Mammary epithelial cell (primary cell): ENCODE measurements at places on chromosomes 5 and 9.
A peak's percentile ranks its signal among the peaks of the same experiment; 100 is the strongest.

DNA sequence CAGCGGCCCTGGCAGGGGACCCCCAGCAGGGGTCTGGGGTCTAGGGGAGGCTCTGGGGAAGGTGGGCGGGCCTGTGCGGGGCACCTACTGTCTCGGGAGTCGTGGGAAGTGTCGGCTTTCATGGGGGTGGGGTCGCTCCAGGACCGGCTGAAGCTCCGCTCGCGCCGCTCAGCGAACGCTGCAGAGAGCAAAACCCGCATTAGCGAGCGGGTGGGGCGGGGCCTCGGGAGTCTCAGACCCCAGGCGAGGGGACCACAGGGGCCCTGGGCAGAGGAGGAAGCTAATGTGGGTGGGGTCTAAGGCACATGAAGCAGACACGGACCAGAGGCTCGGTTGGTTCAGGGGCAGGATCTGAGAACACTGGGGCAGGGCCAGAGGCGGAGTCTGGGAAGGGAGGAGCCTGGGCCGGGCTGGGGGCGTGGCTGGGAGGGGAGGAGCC is 5.5 kb downstream of the NSMF start:
- DNase-seq: no peak

DNA sequence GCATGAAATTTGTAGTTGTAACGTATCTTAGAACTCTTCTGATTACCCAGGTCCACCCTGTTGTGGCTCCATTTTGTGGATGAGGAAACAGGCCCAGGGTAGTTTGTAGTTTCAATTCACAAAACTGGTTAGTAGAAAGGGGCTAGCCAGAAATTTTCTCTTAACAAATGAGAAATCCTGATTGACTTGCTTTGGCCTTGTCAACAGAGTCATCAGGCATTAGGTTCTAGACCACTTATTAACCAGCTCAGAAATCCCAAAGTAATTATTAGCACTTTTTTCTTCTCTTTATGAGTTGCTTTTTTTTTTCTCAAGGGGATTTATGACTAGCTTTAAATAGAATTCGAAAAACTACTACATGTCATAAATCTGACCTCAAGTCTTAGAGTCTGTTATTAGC is 160.2 kb downstream of the SH3GL2 start:
- DNase-seq: no peak

- DNase-seq: peak; percentile 82
Measured at GRCh38 chr5:145943674-145944121, 7.3 kb downstream of the SH3RF2 start.

- DNase-seq: no peak
Measured at GRCh38 chr9:15240927-15241326, 66.1 kb downstream of the TTC39B start.

GRCh38 chr5:44365345-44365744 is 23.9 kb downstream of the FGF10 start:
- DNase-seq: peak; percentile 5

DNA sequence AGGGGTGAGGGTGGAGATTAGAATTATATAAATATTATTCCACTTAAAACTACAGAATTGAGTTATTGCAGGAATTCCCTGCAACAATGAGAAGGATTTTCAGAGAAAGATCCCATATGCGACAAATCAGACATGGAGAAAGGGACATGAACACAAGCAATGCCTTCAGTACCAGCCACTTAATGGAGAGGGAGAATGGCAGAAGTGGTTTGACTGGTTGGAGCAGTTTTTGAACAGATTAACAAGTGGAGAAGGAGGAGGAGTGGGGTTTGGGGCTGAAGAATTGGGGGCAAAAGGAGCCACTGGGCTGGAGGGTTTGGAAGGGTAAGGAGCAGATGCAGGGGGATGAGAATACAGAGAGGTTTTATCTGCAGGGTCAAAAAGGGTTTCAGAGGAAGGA is 620.9 kb upstream of the PTPRD start:
- no peak for DNase-seq

- peak; percentile 8 for DNase-seq
Measured at GRCh38 chr5:97142521-97143254, at the start of gene LIX1. Gene LIX1, minus strand, starts transcription at chr5:97142611. Its CDS starts 35 bp downstream, at chr5:97142576.

DNA sequence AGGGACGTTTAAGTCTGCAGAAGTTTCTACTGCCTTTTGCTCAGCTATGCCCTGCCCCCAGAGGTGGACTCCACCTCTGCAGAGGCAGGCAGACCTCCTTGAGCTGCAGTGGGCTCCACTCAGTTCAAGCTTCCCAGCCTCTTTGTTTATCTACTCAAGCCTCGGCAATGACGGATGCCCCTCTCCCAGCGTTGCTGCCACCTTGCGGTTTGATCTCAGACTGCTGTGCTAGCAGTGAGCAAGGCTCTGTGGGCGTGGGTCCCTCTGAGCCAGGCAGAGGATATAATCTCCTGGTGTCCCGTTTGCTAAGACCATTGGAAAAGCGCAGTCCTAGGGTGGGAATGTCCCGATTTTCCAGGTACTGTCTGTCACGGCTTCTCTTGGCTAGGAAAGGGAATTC is 2188.5 kb upstream of the WWC1 start:
- DNase-seq: no peak

DNA sequence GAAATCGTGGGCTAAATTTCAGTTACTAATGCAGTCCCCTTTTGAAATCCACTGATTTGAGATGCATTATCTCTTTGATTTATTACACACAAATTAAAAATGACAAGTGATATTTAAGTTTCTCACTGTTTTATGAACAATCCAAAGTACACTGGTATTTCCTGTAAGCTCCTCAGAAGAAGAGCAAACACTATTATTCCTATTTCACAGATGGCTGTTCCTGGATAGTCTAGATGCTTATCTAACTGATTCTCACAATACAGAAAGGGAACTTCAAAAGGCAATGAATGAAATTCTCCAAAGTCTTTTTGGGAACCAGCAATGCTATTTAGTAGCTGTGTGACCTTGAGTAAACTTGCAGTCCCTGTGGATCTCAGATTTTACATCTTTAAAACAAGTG is 404.7 kb upstream of the DAB2 start:
- DNase-seq: no peak

DNA sequence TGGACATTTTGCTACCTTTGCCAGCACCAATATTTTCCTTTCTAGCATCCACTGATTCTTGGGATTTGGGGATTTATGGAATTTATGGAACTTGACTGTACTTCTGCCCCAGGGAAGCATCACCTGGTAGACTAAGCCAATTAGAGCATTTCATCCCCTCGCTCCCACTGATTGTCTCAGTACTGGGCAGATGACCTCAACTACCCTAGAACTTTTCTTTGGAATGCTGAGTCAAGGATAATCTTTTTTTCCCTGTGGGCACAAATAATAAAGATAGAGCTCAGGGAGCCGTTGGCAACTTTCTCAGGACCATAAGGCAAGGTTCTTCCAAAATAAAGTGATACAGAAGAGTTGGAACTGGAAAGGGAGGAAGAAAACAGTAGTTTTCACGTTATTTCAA is 438.4 kb downstream of the PLK2 start:
- DNase-seq: no peak

GRCh38 chr5:115475788-115476187 is 68.8 kb downstream of the FEM1C start:
- no peak for DNase-seq

- no peak for DNase-seq
Measured at GRCh38 chr5:76679231-76679630, 36.7 kb upstream of the F2R start.

GRCh38 chr5:62600560-62601252 is 22.1 kb downstream of the LRRC70 start:
- DNase-seq: no peak

DNA sequence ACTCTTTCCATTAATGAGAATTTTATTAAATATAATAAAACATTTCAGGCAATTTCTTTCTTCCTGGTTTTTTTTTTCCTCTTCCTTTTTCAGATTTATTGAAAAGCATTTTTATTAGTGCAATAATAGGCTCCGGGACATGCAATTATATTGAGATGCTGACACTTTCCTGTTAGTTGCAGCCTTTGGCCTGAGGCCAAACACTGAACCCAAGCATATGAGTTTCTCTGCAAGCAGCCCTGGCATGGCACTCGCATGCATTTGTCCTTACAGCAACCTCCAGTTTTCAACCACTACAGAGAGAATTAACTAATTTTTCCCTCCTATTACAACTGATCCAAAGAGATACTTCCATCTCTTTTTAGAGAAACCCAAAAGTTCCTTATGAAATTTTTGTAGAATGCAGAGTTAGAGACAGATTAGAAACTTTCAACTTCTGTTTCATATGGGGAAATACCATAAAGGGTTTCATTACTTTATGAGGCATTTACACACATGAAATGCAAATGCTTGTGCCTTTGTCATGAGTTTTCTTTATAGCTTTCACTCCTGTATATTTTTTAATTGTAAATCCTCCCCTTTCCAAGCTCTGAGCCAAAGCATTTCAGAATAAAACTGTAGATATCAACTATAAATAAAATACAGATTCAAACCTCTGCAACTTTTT is 183.0 kb downstream of the CETN3 start:
- DNase-seq: no peak

DNA sequence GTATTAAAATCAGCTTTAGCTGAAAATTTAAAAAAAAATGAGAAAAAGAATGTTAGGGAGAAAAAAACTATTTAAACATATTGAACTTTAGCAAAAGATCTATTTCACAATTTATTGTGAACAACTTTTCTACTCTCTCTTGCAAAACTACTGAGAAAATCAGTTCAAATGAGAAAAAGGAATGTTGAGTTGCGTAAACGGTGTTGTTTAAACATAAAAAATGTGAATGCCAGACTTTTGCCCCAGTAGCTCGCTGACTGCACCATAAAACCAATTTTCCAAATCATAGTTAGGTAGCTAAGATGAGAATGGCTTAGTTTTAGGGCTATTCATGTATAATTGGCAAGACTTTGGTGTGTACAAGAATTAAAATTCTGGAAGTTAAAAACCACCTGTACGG is 13.4 kb upstream of the RAD23B start:
- no peak for DNase-seq

DNA sequence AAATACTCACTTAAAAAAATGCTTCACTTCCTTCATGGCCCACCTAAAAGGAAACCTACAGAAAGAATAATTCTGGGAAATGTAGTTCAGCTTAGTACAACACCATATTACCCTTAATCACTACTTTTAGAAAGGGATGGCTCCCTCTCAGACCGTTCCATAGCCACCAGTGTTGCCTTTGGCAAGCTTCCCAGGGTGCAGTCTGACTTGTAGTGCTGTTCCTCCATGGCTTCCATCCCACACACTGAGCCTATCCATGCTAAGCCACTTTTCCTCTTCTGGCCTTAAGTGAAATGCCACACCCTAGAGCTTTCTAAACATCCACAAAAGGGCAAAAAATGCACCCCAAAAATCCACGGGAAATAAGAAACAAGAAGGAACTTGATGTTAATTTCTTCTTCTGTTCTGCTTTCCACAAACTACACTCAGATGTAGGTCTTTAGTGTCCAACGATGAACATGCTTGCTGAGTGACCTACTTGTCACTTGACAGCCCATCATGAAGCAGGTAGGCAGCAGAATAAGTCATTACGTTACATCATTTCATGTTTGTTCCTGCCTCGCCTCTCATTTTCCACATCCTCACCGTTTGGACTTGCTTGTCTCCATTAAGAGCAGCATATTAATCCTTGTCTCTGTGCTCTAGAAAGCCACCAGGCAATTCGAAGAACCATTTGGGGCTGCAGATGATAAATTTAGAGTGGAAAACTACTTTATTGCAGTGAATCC is 391.1 kb upstream of the GRAMD2B start:
- DNase-seq: peak; percentile 46

- DNase-seq: no peak
Measured at GRCh38 chr9:99515895-99516656, 294.0 kb downstream of the SEC61B start.

- no peak for DNase-seq
Measured at GRCh38 chr9:98135938-98136337, 16.9 kb upstream of the TRIM14 start.

- DNase-seq: no peak
Measured at GRCh38 chr5:127595484-127596368, 53.2 kb upstream of the CTXN3 start.

DNA sequence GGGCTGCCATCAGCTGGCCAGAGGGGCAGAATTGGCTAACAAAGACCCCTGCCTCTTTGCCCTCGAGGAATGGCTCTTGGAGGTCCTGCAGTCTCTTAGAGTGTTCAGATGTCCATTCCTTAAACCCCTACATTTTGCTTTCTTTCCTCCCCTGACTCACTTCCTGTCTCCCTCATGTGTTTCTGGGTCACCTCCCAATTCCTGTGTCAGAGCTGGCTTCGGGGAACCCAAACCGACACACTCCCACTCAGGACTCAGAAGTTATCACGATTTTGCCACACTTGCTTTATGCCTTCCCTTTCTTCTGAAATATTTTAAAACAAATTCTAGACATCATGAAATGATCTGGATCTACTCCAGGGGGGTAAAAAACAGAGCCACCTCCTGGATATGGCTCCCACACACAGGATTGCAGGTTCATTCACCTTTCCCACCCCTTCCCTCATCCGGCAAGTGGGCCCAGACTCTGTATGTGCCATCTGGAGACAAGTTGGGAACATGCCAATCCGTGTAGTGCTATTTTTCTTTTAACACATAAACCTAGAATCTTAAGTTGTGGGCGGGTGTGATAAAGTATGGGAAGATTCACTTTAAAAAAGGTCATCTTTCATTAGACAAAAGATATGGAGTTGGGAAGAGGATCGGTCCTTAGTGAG is 145.7 kb downstream of the NXNL2 start:
- no peak for DNase-seq

GRCh38 chr9:91905991-91906469 is 44.0 kb downstream of the ROR2 start:
- DNase-seq: no peak

- DNase-seq: no peak
Measured at GRCh38 chr5:97009921-97010320, 74.0 kb downstream of the LNPEP start.

GRCh38 chr5:10262995-10263394 is 12.9 kb downstream of the CCT5 start:
- DNase-seq: no peak

DNA sequence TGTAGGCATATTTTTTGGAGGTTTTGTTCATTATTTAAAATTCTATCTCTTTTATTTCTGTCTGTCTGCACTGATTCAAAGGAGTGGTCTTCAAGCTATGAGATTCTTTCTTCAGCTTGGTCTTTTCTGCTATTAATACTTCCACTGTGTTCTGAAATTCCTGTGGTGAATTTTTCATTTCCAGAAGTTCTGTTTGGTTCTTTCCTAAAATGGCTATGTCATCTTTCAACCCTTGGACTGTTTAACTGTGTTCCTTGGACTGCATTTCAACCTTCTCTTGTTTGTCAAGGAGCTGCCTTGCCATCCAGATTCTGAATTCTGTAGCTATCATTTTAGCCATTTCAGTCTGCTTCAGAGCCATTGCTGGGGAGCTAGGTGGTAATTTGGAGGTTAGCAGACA is 76.3 kb downstream of the CERT1 start:
- DNase-seq: no peak

GRCh38 chr5:161847941-161848391 is at the start of gene GABRA1:
Gene GABRA1, plus strand, starts transcription at chr5:161848120. Its CDS starts 2,691 bp downstream, at chr5:161850811.
- DNase-seq: no peak

- DNase-seq: no peak
Measured at GRCh38 chr5:34061993-34062392, 19.0 kb upstream of the C1QTNF3 start.

DNA sequence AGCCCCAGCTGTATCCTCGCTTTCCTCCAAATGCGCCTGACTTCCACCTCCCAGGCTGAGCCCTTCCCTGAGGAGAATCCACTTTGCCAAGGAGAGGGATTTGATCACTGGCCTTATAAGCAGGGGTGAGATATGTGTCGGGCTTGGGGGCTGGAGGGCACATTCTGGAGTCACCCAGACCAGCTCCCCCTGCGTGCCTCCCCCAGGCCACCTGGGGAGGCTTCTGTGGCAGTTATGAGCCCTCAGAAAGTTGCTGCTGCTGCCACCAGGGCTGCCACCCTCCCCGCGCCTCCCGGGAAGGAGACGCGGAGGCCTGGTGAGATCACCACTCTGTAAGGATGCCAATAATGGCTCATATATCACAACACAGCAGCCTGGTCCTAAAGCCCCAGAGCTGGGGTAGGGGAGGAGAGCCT is 211.5 kb downstream of the PAPPA start:
- DNase-seq: peak; percentile 17
